Sigmoid colon (tissue), 7 donors: ENCODE measurements at places on chromosomes 5 and 9. TPM values are rescaled to one million over a fixed set of nuclear protein-coding genes. Genes with fewer than 3 reads are reported as not detected.

DNA sequence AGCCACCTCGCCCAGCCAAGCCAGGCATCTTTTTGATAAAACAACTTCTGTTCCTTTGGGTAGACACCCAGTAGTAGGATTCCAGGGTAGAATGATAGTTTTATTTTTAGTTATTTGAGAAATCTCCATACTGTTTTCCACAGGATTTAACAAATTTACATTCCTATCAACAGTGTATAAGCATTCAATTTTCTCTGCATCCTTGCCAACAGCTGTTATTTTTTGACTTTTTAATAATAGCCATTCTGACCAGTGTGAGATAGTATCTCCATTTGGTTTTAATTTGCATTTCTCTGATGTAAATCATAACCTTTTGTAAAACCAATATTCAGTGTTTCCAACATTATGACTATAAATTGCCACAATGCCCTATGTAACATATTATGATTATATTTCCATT is 28.2 kb upstream of the CCNB1 start:
- H3K27me3 ChIP-seq, result no peaks in the 10 kb centered on the region
- no peak overlapping the region for H3K27ac ChIP-seq
- H3K36me3 ChIP-seq, result no peaks in the 10 kb centered on the region

GRCh38 chr5:3377176-3377575 is 218.5 kb upstream of the IRX1 start:
- no peaks in the 10 kb centered on the region for H3K27me3 ChIP-seq
- H3K36me3 ChIP-seq, result no peaks in the 10 kb centered on the region
- H3K4me1 ChIP-seq, result no peaks in the 10 kb centered on the region
- H3K27ac ChIP-seq, result no peak overlapping the region

GRCh38 chr9:109482391-109482916 is 15.7 kb downstream of the PTPN3 start:
- no peak for DNase-seq
- H3K27ac ChIP-seq, result no peak overlapping the region
- no peaks in the 10 kb centered on the region for H3K36me3 ChIP-seq
- no peak overlapping the region for H3K4me3 ChIP-seq
- H3K27me3 ChIP-seq, result no peaks in the 10 kb centered on the region

GRCh38 chr5:145437627-145438026 is 397.5 kb downstream of the PRELID2 start:
- H3K36me3 ChIP-seq, result no peaks in the 10 kb centered on the region
- H3K4me1 ChIP-seq, result no peaks in the 10 kb centered on the region
- no peak overlapping the region for H3K4me3 ChIP-seq
- H3K27me3 ChIP-seq, result no peaks in the 10 kb centered on the region
- DNase-seq, result no peak

- DNase-seq, result no peak
- H3K4me1 ChIP-seq, result peaks cover 5% of the 10 kb centered on the region
- H3K36me3 ChIP-seq, result peaks cover under 1% of the 10 kb centered on the region
These were observed 166.4 kb downstream of the PAM start for GRCh38 chr5:102921341-102922044.

DNA sequence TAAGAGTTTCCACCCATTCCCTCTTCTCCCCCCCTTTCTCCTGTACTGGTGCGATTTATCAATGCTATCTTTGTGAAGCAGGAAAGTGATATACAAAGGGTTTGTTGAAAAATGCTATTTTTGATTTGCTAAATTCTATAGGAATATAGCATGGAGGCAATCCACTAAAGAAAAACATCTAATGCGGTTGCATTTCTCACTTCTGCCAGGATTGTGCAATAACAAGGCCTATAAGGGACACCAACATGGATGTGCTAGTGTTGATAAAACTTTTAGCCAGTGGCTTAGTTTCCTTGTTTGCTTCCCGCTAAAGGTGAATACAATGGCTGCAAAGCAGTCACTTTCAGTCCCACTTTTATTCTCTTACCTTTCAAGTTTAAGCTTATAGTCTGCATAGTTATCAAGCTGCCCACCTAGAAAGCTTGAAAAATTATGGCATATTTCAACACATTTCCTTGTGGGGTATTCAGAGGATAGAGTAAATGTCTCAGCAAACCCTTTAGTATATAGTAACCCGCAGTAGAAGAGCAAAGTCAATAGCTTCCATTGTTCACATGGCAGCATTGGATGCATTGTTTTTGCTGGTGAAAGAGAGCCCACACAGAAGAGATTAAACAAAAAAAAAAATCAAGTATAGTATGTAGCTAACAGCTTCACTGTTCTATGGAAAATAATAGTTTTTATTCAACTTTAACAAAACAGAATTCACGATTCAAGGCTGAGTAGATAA is 674.6 kb upstream of the SEMA6A start:
- DNase-seq, result no peak
- H3K4me1 ChIP-seq, result peaks cover 4% of the 10 kb centered on the region
- no peak overlapping the region for H3K4me3 ChIP-seq
- H3K27me3 ChIP-seq, result no peaks in the 10 kb centered on the region

DNA sequence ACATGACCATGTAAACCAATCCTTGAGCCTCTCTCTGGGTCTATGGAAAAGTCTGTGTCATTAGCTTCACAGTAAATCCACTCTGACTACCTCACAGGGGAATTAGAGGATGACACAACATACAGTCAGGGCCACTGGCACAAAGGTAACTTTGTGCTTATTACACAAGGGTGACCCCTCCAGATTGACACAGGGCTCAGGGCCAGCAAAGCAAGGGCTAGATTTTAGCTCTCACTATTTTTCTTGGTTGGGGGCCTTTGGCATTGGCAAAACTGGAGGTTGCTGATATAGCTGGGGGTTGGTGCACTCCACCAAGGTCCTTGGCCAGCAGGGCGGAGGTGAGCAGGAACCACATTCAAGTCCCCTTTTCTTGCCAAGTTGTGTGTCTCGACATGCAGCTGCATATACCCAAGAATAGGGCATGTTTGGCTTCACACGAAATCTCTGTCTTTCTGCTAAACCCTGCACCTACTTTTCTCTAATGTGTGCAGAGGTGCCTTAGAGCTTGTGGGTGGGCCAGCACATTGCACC is 15.2 kb upstream of the OSMR start:
- no peaks in the 10 kb centered on the region for H3K27me3 ChIP-seq
- no peak overlapping the region for H3K4me3 ChIP-seq
- no peaks in the 10 kb centered on the region for H3K36me3 ChIP-seq
- H3K4me1 ChIP-seq, result peaks cover 8% of the 10 kb centered on the region
- no peak overlapping the region for H3K27ac ChIP-seq
- DNase-seq, result no peak

The TAF11L5 gene
- total RNA-seq, result not detected
